Activated CD4-positive, alpha-beta T cell treated with anti-CD3 and anti-CD28 coated beads, Interleukin-10, Interleukin-2, amounts not matched to agents 100 ng/mL and 50 ng/mL, durations not matched to agents 16 hours and 8 hours (primary cell): ENCODE measurements at places on chromosomes 1 and 21.

DNA sequence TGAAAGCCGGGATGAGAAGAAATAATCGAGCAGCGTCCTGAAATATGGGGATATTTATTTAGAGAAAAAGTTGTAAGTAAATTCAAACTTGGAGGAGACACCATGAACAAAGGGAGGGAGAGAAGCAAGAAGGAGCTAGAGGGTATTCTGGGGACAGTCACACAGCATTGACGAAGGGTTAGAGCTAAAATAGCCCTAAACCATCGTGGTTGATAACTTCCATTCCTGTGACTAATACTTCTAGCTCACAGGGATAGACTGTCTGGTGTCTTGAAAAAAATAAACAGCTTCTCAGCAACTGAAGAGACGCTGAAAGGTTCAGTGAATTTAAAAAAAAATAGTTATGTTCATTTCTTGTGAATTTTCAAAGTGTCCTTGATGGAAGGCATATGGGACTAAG lies 86.7 kb downstream of the LRRC53 start:
- no peak for DNase-seq

DNA sequence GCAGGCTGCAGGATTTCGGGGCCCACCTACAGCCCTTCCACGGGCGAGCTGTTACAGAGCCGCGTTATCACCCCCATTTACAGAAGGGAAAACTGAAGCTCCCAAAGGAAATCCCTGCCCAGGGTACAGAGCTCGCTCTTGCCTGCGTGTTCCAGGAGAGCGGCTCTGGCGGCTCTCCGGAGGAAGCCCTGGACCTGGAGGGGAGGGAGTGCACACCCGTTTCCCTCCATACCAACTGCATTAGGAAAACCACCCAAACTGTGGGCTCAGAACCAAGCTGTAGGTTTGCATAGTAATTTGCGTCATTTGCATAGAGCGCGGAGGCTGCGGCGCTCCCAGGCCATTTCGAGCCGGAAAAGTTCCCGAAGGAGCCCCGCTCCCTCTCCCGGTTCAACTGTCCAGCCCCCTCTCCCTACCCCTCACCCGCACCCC lies 24.7 kb upstream of the ADGRB2 start:
- no peak for DNase-seq

GRCh38 chr1:44565259-44565750 lies 109.0 kb downstream of the TMEM53 start:
- DNase-seq = no peak

DNA sequence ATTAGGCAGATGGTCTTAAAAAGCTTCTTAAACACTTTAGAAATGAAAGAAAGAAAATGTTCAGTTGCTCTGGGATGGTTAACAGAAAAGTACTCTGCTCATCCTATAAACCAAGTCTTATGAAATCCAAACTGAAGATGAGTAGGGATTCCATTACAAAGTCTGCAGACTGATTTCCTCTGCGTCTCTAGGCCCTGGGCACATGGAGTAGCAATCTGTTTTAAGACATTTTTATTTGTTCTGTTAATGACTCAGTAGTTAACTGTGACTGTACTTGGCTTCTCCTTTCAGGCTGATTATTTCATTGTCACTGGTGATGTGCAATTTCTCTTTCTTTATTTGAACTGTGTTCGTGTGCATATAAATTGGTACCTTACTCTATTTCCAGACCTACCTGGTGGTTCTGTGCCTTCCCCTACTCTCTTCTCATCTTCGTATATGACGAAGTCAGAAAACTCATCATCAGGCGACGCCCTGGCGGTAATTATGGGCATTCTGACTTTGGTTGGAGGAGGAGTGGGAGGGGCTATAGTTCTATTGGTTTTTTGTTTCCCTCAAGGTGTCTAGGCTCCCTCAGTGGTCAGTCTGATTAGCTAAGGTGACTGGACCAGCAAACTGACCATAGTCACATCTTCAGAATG lies 30.6 kb downstream of the ATP1A1 start:
- DNase-seq = no peak

GRCh38 chr1:172540635-172541034 lies 7.7 kb downstream of the SUCO start:
- DNase-seq = no peak

GRCh38 chr1:219293410-219293809 lies 119.7 kb downstream of the LYPLAL1 start:
- no peak for DNase-seq

- DNase-seq = no peak
These were observed 4.3 kb downstream of the PAQR7 start for GRCh38 chr1:25871086-25871703.

GRCh38 chr1:200075938-200076546 lies 48.5 kb downstream of the NR5A2 start:
- DNase-seq = no peak

DNA sequence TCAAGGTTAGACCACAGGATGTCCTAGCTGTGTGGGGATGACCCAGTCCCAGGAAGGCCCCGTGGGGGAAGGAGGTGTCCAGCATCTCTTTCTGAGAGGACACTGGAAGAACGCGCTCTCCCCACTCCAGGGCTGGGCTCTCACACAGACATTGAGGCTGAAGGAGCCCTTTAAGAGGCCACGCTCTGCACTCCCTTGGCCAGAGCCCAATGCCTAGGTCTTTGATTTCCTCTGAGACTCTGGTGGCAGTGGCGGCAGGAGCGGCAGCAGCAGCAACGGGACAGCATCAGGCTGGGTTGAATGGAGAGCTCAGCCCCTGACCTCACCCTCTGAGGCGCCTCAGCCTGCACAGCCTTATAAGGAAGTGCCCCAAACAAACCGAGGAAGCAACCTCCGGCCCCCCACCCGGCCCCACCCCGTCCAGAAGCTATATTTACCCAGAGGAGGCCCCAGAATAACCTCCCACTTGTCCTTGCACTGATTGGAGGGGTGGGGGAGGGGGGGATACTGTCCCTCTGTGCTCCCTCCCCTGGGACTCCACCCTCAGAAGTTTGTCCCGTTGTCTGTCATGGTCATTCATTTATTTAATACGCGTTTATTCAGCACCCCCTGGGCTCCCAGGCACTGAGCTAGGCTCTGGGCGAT lies 12.3 kb downstream of the NES start:
- no peak for DNase-seq

DNA sequence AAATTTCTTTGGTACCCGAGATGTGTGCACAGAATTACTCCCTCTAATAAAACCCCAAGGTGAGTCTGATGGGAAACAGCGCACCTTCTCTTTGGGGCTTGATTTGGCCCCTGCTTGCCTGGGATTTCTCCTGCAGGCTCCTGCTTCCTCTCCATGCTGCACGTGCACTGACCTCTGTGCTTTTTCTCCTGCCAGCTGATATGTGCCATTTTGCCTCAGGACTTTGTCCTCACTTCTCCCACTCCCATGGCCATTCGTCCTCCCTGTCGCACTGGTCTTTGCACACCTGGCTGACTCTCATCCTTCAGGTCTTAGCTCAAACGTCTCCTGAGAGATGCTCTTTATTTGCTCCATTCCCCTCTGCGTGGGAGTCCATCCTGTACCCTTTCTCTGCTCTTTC lies 1.2 kb downstream of the CBR1 start:
- DNase-seq = no peak

GRCh38 chr1:117675907-117676430 lies 70.1 kb downstream of the TENT5C start:
- DNase-seq = no peak

GRCh38 chr1:6528492-6528891 lies 25.8 kb downstream of the NOL9 start:
- no peak for DNase-seq

GRCh38 chr1:218836264-218836663 lies 337.4 kb upstream of the LYPLAL1 start:
- DNase-seq = no peak

GRCh38 chr1:233479110-233479890 lies 134.6 kb upstream of the KCNK1 start:
- no peak for DNase-seq

DNA sequence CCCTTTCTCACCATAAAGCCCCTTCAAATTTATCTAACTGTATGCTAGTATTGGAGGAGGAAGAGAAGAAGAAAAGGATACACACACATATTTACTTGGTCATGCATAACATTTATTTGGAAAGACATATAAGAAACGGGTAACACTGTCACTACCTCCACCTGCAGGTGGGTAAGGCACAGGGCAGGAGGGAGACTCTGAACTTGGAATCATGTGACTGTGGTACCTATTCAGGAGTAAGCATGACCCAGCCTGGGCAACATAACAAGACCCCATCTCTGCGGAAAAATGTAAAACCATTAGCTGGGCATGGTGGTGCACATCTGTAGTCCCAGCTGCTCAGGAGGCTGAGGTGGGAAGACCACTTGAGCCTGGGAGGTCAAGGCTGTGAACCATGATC lies 1.4 kb upstream of the PADI6 start:
- DNase-seq = no peak

DNA sequence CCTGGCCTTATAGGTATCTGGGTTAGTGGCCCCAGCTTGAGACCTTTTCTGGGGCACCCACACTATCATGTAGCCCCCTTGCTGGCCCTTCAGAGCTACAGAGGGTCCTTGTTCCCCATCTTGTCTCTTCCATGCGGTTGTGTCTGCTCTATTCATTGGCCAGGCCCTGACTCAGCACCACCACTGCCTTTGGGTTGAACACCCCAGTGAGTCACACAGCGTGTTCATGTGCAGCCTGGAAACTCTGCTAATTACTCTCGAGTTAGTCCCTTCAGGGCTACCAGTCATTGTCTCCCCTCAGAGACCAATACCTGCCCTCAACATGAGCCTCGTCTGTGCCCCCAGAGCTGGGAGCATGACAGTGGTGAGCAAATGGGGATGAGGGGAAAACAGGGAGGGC lies 28.2 kb upstream of the IKBKE start:
- DNase-seq = peak; percentile 34

GRCh38 chr1:212879947-212880690 lies 22.0 kb downstream of the FLVCR1 start:
- DNase-seq = no peak

DNA sequence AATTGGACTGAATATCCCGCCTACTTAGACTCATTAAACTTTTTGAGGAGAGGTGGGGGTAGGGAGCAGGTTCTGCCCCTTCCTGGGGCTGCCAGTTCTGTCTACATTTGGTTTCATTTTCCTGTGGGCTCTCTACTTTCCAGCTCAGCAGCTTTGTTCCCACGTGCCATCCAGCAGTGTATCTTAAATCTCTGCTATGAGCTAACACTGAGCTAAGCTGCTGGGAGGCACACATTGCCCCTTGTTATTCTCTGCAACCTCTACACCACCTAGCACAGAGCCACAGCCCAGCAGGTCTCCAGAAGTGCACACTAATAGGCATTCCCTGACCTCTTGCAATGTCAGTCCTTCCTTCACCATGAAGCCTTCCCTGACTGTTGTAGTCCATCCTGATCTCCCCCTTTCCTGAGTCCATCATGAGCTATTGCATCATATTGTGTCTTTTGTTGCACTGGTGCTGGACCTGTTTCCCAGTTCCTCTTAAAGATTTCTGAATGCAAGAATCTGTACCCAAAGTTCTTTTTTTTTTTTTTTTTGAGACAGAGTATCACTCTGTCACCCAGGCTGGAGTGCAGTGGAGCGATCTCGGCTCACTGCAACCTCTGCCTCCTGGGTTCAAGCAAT lies 28.7 kb upstream of the NRDC start:
- DNase-seq = no peak

DNA sequence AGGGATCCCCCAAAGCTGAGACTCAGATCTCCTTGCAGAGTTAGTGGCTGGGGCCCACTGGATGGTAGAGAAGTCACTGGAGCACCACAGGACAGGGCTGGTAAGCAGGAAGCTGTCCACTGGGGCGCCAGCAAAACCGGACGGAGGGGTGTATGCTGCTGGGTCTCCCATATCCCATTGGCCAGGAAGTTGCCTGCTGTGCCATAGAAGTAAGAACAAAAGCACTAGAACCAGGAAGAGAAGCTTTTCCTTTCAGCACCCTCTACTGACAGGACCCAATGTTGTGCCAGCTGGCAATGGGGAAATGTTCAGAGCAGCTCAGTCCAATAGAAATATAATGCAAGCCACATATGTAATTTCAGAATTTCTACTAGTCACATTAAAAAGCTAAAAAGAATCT lies 146.6 kb downstream of the SPATA46 start:
- no peak for DNase-seq
